Non-pigmented ciliary epithelial cell (primary cell): ENCODE measurements at places on chromosomes 16 and 17.

DNA sequence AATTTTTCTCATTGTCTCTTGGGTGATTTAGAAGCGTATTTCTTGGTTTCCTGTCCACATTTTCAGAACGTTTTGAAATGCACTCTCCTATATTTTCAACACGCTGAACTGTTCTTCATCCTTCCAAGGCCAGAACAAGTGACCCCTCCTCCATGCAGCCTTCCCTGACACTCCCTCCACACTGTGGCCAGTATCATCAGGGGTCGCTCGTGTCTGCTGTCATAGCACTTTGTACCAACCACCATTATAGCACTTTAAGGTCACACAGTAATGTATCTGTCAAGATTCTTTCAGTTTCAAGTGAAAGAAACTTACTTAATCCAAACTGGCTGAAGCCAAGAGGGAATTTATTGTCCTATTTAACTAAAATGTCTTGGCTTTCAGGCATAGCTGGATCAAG lies 17.5 kb upstream of the IL21R start:
- no peak for DNase-seq

- no peak for DNase-seq
These were observed 100.5 kb downstream of the PLCG2 start for GRCh38 chr16:81879625-81880024.

DNA sequence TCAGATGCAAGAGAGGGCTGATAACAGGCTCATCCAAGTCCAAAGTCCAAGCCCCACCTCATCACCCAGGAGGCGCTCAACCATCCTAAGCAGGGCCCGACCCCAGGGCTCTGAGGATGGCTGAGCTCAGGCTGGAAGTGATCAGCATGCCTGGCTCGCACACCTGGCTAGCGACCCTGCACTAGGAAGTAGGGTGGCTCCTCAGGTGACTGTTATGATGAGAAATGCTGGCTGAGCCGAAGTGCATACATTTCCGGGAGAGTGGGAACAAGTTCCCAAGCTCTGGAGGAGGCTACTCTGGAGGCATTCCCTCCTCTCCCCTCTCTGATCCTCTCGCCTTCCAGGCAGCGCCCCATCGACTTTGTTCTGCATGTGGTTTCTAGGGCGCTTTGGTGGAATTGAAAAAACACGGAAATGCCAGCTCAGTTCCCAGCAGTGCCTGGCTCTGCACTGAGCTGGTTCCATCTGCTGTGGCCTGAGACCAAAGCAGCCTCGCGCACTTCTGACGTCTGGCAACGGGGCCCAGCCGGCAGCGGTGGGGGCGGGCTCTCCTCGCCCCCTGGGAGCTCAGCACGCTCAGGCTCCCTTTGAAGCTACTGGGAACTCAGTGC lies 130.3 kb downstream of the IRF8 start:
- no peak for DNase-seq

- no peak for DNase-seq
These were observed 36.1 kb upstream of the ATP2C2 start for GRCh38 chr16:84331998-84332780.

DNA sequence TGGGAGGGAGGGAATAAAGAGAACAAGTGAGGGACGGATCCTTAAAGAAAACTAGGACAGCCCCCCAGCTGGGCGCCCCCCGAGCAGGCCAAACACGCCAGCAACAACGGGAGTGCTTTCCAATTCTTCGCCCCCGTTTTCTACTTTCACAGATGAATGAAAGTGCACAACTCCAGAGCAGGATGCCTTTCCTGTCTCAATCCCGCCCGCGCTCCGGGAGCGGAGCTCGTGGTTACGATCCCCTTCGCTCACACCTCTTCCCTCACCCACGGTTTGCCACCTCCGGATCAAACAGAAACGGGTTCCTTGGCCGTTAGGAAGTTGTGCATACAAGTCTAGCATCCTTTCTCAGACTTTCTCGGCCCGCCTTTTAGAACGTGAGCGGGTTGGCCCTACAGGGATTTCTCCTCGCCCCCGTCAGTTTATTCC lies 680 bp downstream of the SKA2 start:
- no peak for DNase-seq

GRCh38 chr17:50768346-50768761 lies 1.0 kb upstream of the ANKRD40CL start:
- DNase-seq = no peak

DNA sequence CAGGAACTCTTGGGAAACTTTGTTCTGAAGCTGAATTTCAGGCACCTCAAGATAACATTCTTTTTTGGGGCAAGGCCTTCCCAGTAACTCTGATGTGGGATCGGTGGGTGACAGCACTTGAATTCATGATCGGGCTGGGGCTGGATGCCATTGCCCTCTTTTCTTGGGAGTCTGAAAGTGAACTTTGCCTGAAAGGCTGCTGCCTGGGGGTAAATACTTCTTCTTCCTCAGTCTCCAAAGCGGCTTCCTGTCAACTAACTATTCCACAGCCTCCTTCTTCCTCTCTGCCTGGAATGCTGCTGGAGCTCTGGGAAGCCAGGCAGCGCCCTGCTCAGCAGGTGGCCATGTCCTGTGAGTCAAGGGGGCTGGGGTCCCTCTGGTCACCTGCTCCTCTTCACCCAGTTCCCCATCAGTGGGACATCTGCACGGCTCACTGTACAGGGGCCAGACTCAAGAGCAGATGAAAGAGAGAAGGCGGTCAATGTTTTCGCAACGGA lies 79.5 kb downstream of the WIPI1 start:
- DNase-seq = no peak

GRCh38 chr17:9226794-9227135 lies 205.5 kb downstream of the NTN1 start:
- no peak for DNase-seq

DNA sequence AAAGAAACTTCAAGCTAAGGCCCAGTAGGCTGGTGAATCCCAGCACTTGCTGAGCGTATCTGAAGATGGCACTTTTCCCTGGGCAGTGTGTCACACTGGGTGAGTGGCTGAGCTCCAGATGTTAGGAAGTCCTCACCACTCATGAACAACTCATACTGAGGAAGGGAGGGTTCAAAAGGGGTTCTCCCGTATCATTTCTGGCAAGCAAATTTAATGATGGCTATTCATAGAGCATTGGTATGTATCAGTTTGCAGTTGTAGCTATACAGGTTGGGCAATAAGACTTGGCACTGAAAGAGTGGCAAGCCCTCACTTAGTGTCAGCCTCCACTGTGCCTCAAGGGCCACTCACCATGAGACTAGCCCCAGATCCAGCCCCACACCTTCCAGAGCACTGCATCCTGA lies 10.7 kb downstream of the GFOD2 start:
- DNase-seq = no peak

DNA sequence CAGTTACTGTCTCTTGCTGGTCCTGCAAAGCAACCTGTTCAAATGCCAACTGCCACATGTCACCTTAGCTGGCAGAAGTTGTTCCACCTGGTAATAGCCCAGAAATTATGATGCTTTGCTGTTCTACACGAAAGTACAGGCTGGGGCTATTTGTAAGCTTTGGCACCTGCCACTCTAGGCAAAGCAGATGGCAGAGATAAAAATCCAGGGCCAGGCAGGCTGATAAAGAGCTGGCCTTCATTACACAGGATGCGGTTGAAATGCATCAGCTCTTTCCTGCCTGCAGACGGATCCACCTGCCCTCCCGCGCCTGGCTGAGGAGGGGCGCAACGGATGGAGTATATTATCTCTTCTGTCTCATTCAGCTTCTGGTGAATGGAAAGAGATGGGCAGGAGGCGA lies 29.3 kb upstream of the KDM8 start:
- DNase-seq = no peak

DNA sequence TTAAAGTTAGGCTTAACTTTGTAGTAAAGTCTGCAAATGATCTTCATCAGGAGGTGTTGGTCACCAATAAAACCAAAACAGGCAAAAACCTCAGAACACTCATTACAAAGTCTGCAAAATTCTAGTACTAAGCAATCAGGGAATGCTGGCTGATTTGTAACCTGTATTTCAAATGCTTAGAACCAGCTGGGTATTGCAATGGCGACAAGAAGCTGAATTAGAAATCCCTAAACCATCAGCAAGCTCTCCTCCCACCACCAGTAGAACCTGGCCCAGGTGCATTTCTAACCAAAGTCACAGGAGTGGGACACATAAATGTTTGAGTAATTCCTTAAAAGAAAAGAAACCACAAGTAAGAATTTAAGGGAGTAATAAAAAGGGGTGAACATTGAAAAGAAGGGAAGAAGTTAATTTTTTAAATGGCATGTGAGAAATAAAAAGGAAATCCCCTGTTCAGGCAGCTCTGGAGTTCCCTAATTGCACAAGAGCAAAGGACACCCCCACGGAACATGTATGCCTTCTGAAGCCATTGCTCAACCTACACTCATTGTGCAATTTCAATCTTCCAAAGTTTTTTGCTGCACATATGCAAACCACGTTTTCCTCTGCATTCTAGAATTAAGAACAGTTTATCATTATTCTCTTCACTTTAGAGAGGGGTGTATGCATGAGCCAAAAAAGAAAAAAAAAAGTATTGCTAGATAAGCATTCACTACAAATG lies 102.9 kb downstream of the HIC1 start:
- DNase-seq = no peak

GRCh38 chr16:25493136-25493811 lies 198.5 kb upstream of the HS3ST4 start:
- no peak for DNase-seq

- no peak for DNase-seq
These were observed 19.9 kb downstream of the CRAMP1 start for GRCh38 chr16:1631931-1632637.

DNA sequence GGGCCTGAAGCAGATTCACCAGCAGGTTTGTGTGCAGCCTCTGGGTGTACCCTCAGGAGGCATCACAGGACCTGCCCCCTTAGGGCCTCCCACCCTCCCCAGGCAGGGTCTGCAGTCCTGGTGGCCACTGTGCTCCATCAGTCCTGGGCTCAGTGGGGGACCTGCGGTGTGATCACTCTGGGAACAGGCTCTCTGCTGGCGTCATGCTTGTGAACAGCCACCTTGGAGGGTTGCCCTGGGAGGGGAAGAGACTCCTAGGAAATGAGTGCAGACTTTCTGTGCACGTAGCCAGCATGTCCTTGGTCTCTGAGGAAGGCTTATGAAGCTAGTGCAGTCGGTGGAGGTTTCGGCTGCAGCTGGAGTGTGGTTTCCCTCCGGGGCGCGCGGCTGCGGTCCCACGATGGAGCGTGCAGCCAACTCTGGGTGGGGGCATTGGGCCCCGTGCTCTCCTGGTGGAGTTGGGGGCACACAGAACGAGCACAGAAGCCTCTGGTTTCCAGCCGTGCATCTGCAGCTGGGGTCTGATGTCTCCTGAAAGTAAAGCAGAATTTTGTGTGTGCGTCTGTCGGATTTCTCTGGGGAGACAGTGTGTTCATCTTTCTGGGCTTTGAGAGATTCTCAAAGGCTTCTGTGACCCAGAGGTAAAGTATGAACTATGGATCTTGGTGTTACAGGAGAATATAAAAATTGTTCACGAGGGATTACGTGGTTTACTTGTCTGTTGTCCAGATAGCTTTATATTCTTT lies 68.1 kb upstream of the ZNF750 start:
- DNase-seq = no peak

- no peak for DNase-seq
These were observed 46.2 kb upstream of the RBFOX3 start for GRCh38 chr17:79657036-79657435.

DNA sequence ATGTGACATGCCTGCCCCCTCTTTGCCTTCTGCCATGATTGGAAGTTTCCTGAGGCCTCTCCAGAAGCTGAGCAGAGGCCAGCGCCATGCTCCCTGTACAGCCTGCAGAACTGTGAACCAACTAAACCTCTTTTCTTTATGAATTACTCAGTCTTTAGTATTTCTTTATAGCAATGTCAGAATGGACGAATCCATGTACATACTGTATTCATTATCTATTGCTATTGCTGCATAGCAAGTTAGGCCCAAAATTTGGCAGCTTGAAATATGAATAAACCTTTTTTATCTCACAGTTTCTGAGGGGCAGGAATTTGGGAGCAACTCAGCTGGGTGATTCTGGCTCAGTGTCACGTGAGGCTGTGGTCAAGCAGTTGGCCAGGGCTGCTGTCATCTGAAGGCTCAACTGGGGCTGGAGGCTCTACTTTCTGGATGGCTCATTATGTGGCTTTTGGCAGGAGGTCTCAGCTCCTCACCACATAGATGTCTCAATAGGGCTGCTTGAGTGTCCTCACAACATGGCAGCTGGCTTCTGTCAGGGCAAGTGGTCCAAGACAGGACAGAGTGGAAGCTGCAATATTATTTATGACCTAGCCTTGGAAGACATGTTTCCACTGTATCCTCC lies 40.0 kb downstream of the SOCS1 start:
- DNase-seq = no peak

DNA sequence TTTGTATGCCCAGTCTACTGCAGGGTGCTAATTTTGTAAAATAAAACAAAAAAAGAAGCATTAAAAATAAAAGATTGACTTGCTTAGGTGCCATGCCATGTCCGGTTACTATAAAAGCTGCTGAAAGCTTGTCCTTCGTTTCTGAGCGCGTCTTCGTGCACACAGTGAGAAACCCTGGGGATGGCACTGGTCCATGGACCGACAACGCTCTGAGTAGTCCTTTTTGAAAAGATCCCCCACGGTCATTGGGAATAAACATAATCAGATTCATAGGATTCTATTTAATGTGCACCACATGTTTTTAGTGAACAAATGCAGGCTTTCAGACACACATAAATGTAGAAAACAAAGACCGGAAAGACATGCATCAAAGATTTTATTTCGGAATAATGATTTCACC lies 146.3 kb downstream of the XYLT1 start:
- DNase-seq = no peak
